Smooth muscle cell of the brain vasculature (primary cell): ENCODE measurements at places on chromosomes 1 and 21.

DNA sequence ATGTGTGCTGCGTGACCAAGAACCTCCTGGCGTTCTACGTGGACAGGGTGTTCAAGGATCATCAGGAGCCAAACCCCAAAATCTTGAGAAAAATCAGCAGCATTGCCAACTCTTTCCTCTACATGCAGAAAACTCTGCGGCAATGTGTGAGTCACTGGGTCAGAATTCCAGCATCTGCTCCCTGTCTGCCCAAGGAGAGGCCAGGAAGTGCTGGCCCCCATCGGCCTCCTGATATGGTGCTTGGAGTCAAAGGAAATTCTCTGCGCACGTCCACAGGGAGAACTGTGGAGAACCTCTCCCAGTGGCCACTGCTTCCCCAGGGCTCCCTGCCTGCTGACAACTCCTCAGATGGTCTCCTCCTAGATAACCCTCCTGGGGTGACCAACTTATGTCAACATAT, 25.6 kb upstream of the IL20 start:
- no peak for DNase-seq

- no peak for DNase-seq
Measured at GRCh38 chr1:190022709-190023108, 455.0 kb downstream of the BRINP3 start.

- no peak for DNase-seq
Measured at GRCh38 chr1:11576109-11576875, 77.9 kb downstream of the FBXO2 start.

DNA sequence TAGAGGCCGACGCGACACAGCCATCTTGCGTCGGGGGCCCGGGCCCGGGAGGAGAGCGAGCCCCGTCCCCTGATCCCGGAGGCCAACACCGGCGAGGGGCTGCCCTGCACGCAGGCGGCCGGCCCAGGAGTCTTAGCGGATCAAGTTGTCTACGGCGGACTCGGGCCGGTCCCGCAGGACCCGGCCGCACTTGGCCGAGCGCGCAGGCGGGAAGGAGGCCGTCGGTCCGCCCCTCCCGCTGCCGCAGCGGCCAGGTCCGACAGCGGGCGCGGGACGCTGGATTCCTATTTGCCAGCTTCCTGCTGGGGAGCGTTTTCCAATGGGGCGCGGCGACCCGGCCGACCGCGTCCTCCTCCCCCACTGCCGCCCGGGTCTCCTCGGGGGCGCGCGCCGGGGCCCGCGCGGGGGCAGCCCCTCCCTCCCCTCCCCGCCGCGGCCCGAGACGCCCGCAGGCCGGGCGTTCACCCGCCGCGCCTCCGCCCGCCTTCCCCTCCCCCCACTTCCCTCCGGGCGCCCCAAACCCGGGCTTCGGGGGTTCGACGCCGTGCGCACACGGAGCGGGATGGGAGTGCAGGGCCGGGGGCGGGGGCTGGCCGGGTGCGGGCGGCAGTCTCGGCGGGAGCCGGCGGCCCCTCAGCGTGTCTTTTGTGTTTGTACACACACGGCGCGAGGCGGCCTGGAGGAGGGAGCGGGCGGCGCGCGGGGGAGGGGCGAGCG, 517 bp upstream of the H3-3A start:
- no peak for DNase-seq

DNA sequence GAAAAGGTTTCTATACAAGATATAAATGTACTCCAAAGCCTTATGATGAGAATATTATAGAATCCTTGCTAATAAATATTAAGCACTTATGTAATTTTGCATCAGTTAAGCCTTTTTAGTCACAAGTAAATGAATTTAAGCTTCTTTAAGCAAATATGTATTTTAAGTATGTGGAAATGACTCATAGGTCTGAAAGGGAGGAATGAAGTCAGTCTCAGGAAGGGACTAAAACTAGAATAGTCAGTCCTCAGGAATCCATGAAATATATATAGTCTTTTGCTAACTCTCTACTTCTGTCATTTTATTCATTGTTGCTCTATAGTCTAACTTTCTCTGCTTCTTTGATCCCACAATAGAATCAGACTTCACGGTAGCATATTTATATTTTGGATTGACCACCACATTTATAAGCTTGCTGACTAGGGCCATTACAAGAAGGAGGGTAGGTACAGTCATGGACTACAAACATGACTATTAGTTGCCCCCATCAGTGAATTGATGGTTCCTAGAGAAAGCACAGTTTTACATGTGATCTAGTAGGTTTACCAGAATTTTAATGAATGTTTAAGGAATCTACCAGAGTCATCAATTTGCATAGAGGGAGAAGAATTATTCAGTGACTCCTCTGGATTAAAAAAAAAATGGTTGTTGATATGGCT, 20.2 kb upstream of the RABGGTB start:
- DNase-seq: no peak

GRCh38 chr1:4657960-4658541, 3.6 kb downstream of the AJAP1 start:
- DNase-seq: no peak

DNA sequence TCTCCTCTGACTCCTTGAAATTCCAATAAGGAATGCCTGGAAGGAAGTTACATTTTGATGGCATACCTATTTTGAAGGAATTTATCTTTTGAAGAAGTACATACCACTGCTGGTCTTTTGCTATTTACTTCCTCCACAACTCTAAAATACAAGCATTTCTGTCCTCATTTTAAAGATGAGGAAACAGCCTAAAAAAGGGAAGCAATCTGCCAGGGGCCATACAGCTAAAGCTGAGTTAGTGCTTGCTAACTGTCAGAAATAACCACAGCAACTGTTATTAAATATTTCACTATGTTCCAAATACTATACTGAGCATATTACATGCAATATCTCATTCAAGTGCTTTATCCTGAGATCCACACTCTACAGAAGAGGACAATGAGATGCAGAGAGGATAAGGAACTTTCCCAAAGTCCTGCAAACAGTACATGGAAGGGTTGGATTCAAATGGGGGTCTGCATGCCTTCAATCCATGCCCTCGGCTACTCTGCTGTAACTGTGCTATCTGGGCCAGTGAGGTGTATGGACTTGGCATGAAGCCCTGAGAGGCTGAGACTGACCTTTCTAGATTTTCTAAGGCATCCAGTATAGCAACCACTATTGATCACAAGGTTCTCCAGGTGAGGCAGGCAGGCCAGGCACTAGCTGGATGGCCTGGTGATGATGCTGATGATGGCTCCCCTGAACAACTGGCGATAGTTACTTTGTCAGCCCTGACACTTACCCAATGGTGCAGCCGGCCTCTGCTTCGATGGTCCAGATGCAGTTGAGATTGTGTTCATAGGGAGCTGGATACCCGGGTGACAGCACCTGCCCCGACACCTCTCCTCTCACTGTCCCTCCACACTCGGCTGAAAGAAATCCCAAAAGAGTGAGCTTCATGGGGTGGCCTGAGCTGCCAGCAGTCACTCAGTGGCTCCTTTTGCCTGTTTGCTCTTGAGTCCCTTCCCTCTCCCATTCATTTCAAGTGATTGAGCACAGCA, 171.4 kb upstream of the HMGB4 start:
- DNase-seq: no peak

DNA sequence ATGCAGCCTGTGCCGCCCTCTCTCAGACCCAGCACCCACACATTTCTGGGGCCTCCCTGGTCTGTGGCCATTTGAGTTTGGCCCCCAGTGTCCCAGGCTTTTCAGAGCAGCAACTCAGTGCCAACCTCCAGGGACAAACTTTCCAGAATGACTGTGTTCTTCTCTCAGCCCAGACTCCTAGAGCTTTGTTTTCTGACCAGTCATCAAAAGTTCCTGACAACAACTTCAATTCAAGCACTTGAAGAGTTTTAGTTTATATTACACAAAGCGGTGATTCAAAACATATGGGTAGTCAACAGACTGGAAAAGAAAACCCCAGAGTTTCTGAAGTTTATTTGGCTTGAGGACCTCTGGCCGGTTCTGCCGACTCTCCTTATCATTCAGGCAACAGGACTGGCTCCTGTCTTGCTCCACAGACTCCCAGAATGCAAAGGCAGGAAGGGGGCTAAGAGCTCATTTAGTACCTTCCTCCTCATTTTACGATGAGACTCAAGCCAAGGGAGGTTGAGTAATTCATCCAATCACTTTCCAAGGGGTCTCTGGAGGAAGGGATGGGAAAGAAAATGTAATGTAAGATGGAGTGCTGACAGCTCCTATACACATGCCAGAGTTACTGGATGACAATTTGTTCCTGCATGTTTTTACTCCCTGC, 27.0 kb upstream of the TIAM1 start:
- peak; percentile 32 for DNase-seq

- DNase-seq: no peak
Measured at GRCh38 chr1:197390856-197391255, 122.8 kb downstream of the CRB1 start.

DNA sequence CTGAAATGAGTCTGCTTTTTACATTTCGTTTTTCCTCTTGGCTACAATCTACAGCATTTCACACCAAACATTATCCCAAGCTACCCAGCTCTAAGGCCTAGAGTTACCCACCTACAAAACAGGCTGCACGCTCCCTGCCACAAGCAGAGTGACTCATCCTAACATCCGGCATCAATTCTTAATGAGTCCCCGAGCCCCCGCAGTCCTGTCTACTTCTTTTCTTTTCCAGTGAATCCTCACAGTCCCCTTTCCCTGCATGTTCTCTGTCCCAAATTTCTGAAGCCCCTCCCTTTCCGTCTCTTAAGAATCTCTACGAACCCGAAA, 650 bp downstream of the PCNX2 start:
- no peak for DNase-seq

GRCh38 chr1:166865926-166866325, 10.1 kb downstream of the TADA1 start:
- no peak for DNase-seq

- no peak for DNase-seq
Measured at GRCh38 chr1:84116558-84116957, 27.5 kb upstream of the PRKACB start.

DNA sequence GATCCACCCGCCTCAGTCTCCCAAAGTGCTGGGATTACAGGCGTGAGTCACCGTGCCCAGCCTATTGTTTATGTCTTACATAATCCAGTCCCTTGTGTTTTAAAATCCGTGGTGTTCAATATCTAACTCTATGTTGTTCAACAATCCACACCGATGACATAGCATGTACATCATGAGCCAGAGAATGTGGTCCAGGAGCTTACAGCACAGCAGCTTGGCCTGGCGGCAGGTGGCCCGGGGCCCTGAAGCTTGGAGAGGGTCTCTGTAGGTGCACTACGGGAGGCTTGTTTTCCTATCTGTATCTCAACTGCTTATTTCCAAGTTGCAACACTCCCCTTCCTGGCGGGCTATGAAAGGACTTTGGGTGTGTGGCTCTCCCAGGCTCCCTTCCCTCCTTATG, 138.4 kb downstream of the ADSS2 start:
- no peak for DNase-seq

- no peak for DNase-seq
Measured at GRCh38 chr1:13990939-13991338, 291.0 kb downstream of the PRDM2 start.
